ENCODE measurements at places on chromosomes 1 and 21.

DNA sequence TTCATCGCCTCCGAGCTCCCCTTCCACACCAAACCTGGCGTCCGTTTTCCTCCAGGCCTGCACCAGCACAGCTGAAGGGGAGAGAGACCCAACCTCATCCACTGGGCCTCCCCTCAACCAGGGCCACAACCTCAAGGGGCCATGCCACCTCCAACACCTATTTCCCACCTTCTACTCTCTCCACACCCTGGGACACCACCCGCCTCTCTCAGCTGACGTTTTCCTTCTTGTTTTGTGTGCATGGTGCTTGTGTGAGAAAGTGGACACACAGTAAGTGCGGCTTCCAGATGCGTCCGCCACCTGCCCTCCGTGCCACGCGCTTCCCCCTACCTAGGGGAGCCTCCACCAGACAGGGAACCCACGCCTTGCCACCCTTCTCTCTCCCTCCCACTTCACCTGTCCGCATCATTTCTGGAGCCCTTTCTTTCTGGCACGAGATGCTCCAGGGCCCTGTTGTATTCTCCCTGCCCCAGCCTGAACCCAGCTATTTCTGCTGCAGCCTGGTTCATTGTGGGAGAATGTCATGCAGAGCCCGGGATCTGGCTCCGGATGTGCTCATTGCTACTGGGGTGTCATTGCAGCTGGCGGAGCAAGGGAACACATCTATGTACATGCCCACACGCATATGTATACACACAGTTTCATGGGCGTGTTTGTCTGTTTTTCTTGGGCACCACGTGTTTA is 1.3 kb upstream of the GNB1 start:
- H3K4me3 ChIP-seq, result peak overlapping the region; percentile 56
- peak overlapping the region; percentile 94 for H3K27ac ChIP-seq
- peaks cover 2% of the 10 kb centered on the region for H3K36me3 ChIP-seq
- no peaks in the 10 kb centered on the region for H3K27me3 ChIP-seq

- DNase-seq, result no peak
- no peak overlapping the region for H3K4me3 ChIP-seq
- H3K27ac ChIP-seq, result no peak overlapping the region
- H3K4me1 ChIP-seq, result no peaks in the 10 kb centered on the region
- H3K36me3 ChIP-seq, result no peaks in the 10 kb centered on the region
Measured at GRCh38 chr1:45205011-45205909, 1.1 kb downstream of the ZSWIM5 start.

- no peaks in the 10 kb centered on the region for H3K27me3 ChIP-seq
- peaks cover 7% of the 10 kb centered on the region for H3K36me3 ChIP-seq
- no peak overlapping the region for H3K4me3 ChIP-seq
- DNase-seq, result no peak
- H3K27ac ChIP-seq, result no peak overlapping the region
- no peaks in the 10 kb centered on the region for H3K4me1 ChIP-seq
Measured at GRCh38 chr1:86362807-86363206, 33.3 kb downstream of the ODF2L start.

- H3K4me1 ChIP-seq, result no peaks in the 10 kb centered on the region
- no peak overlapping the region for H3K4me3 ChIP-seq
- no peaks in the 10 kb centered on the region for H3K27me3 ChIP-seq
- H3K27ac ChIP-seq, result no peak overlapping the region
- H3K36me3 ChIP-seq, result no peaks in the 10 kb centered on the region
- no peak for DNase-seq
Measured at GRCh38 chr1:9211291-9211811, 23.2 kb upstream of the H6PD start.

GRCh38 chr1:70264839-70265238 is 43.7 kb downstream of the SRSF11 start:
- no peak overlapping the region for H3K4me3 ChIP-seq
- H3K4me1 ChIP-seq, result no peaks in the 10 kb centered on the region
- H3K27ac ChIP-seq, result no peak overlapping the region
- no peak for DNase-seq
- no peaks in the 10 kb centered on the region for H3K27me3 ChIP-seq

DNA sequence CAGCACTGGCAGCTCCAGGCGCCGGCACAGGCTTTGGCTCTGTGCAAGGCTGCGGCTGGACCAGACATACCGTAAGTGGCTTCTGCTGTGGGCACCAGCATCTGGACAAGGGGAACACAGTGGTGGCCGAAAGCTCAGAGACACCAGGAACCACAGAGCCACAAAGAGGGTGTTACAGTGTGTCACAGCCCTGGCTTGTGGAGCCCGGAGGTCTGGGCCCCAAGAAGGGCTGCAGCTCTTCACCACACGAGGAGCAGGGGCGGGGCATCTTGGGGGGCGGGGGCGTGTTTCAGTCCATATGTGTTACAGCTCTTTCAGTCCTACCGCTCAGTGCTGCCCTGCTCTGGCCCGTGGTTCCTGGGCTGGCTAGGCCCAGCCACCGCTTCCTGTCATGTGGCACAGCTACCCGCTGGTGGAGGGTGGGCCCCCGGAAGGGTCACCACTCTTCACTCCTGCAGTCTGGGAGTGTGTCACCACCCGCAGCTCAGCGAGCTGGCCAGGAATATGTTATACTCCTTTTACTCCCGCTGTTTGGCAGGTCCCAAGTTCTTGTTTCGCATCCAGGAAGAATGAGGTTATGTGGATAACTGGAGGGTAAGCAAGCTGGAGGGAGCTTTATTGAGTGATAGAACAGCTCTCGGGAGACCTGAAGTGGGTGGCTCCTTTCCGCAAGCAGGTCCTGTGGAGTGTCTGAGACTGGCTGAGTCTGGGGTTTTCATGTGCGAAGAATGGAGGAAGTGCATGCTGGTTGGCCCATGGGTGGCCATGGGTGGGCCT is 3.3 kb upstream of the LSM10 start:
- no peaks in the 10 kb centered on the region for H3K27me3 ChIP-seq
- peaks cover 3% of the 10 kb centered on the region for H3K4me1 ChIP-seq
- H3K4me3 ChIP-seq, result no peak overlapping the region

GRCh38 chr1:45334308-45335245 is 5.4 kb upstream of the TOE1 start:
- DNase-seq, result no peak
- H3K27ac ChIP-seq, result no peak overlapping the region

DNA sequence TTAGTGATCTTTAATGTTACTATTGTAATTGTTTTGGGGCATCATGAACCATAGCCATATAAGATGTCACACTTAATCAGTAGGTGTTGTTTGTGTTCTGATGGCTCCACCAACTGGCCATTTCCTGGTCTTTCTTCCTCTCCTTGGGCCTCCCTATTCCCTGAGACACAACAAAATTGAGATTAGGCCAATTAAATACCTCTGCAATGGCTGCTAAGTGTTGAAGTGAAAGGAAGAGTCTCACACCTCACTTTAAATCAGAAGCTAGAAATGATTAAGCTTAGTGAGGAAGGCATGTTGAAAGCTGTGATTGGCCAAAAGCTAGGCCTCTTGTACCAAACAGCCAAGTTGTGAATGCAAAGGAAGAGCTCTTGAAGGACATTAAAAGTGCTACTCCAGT is 30.7 kb downstream of the PPP2R5A start:
- no peak overlapping the region for H3K4me3 ChIP-seq
- no peaks in the 10 kb centered on the region for H3K4me1 ChIP-seq
- no peak overlapping the region for H3K27ac ChIP-seq
- no peaks in the 10 kb centered on the region for H3K36me3 ChIP-seq
- DNase-seq, result no peak

DNA sequence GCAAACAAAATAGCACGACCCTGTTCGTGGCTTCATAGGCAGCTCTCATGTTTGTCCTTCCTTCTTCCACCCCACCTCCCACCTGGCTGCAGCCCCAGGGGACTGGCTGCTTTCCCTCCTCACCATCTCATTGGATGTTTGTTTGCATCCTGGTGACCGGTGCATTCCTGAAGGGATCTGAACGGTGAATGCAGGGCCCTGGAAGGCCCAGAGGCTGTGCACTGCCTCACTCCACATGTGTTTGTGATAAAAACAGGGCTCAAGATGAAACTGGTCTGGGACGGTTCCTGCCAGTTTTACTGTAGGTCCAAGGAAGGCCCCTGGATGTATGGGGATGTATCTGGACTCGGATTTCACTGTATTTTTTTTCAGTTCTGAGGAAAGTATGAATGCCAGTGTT is 42.8 kb downstream of the CNN3 start:
- peak overlapping the region; percentile 52 for H3K27ac ChIP-seq
- no peak for DNase-seq
- no peaks in the 10 kb centered on the region for H3K36me3 ChIP-seq
- no peak overlapping the region for H3K4me3 ChIP-seq
- H3K27me3 ChIP-seq, result no peaks in the 10 kb centered on the region

DNA sequence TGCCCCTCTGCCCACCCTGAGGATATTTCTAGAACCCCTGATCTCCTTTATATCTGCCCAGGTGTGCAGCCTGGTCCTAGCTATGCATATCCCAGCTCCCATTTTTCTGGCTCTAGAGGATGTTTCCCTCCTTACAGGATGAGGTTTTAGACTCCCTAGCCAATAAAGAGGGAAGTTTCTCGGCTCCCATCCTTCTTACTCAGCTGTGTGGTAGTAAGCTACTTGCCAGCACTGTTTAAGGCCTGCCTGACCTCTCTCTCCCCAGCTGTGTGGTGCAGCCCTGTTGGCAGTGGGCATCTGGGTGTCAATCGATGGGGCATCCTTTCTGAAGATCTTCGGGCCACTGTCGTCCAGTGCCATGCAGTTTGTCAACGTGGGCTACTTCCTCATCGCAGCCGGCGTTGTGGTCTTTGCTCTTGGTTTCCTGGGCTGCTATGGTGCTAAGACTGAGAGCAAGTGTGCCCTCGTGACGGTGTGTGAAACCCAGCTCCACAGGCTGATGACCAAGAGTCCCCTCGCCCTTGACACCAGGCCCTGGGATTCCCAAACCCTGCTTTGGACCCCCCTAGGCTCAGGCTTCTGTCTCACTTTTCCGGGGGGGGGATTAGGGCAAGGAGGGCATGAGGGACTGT is 7.8 kb upstream of the P3R3URF start:
- H3K27ac ChIP-seq, result peak overlapping the region; percentile 19
- peaks cover 25% of the 10 kb centered on the region for H3K4me1 ChIP-seq
- no peak for DNase-seq
- H3K4me3 ChIP-seq, result no peak overlapping the region

DNA sequence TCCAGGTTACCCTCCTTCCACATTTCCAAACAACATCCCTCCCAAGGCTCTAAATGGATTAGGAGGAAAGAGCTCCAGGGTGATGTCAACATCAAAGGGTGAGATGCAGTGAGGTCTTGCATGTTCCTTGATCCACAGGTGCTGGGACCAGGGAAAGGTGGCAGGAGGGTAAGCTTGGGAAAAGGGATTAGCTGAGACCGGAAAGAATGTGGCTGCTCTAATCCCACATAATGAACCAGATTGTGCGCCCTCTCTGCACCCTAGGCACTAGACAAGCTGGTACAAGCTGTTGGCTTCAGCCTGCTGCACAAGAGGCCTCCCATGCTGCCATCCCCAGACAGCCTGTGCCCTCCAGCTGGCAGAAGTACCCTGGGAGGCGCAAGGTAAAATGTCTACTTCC is 34.9 kb downstream of the PLXNA2 start:
- no peak overlapping the region for H3K4me3 ChIP-seq
- DNase-seq, result no peak
- H3K27me3 ChIP-seq, result no peaks in the 10 kb centered on the region
- peaks cover under 1% of the 10 kb centered on the region for H3K4me1 ChIP-seq
- peak overlapping the region; percentile 0 for H3K27ac ChIP-seq
